ENCODE measurements at places on chromosomes 2 and 18.

GRCh38 chr2:45975752-45976517 lies 321.3 kb upstream of the EPAS1 start:
- no peak for DNase-seq

DNA sequence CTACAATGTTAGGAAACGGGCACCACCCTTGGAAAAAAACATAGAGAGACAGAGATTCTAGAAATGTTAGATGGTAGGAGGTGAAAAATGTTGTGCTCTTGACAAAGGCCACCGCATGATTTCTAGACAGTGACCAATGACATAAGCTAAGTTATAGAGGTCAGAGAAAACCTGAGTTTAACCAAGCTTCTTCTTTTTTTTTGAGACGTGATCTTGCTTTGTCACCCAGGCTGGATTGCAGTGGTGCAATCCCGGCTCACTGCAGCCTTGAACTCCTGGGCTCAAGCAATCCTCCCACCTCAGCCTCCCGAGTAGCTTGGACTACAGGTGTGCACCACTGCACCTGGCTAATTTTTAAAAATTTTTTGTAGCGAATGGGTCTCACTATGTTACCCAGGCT lies 13.0 kb downstream of the FER1L5 start:
- no peak for DNase-seq

- peak; percentile 10 for DNase-seq
Measured at GRCh38 chr2:42722320-42723190, 41.4 kb downstream of the OXER1 start.

DNA sequence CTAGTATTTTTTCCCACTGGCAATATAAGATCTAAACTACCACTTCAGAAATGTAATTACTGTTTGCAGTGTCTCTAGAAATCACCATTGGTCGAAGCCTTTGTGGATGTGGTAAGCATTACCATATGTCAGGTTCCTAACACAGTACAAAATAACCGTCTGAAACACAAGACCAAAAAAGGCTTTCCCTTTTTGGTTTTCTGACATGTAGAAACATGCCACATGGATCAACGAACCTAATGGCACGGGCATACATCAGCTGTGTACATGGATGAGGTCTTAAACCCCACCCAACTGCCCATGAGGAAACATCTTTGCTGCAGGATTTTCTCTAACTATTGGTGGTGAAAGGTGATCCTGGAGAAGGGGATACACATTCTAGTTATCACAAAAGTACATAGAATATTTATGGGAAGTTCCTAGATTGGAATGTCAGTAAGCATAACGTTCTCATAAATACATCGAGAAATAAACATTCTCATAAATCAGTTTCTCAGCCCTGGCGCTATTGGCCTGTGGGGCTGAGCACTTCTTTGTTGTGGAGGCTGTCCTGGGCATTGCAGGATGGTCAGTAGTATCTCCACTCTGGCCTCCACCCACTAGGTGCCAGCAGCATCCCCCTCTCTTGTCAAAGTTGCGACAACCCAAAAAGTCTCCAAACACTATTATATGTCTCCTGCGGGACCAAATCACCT lies 9.0 kb downstream of the VIT start:
- no peak for DNase-seq

- DNase-seq: no peak
Measured at GRCh38 chr2:133884739-133885381, 316.6 kb upstream of the NCKAP5 start.

GRCh38 chr2:65215946-65216345 lies 11.7 kb upstream of the ACTR2 start:
- no peak for DNase-seq

GRCh38 chr2:102094917-102095316 lies 47.6 kb upstream of the IL1R1 start:
- no peak for DNase-seq

DNA sequence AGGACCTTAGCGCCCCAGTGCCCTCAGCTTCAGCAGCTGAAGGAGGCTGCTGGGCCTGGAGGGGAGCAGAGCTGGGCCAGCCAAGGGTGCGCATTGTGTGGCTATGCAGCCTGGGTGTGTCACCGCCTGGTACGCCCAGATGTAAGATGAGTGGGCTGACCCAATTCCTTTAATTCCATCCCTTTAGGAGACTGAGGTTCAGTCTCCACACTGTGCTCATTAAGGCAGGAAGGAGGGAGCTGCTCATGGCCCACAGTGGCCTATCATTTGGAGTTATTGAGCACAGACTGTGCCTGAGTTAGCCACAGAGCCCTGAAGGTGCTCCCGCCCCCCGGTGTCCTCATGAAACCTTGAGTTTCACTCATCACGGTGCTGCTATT lies 194.1 kb upstream of the GLI2 start:
- DNase-seq: no peak

DNA sequence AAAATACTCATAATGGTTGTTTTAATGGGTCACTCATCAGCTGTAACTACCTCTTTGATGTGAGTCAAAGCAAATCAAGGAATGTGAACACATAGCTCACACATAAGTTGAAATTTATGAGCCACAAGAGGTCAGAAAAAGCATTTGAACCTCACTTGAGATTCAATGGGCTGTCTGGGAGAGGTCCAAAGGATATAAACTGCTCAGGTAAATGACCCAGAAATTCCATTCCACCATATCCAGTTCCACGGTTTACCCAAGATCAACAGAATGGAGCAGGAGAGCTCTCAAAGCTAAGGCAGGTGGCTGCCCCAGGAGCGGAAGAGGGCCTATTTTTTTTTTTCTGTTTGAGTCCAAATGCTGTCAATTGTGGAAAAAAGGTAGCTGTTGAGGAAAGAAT lies 464.1 kb downstream of the TNS1 start:
- DNase-seq: no peak

- no peak for DNase-seq
Measured at GRCh38 chr2:120954939-120955338, 219.3 kb downstream of the GLI2 start.

All from CD4-positive, alpha-beta T cell treated with Interleukin-4 for 4 hours (primary cell).